ENCODE measurements at places on chromosomes 16 and 17. TPM values are rescaled to one million over a fixed set of nuclear protein-coding genes. Genes with fewer than 3 reads are reported as not detected.

PYDC1 gene
- polyA plus RNA-seq: not detected

FAM117A gene
- 17.3 TPM for polyA plus RNA-seq

MYH2 gene
- 0.03 TPM for polyA plus RNA-seq

CTRB2 gene
- not detected for polyA plus RNA-seq

PAM16 gene
- polyA plus RNA-seq: 20.4 TPM

ZNF19 gene
- 15.6 TPM for polyA plus RNA-seq

HS3ST6 gene
- polyA plus RNA-seq: 0.15 TPM

HOXB5 gene
- polyA plus RNA-seq: 38.2 TPM

NTN3 gene
- polyA plus RNA-seq: 2.3 TPM
